Kasumi-1 (cell line): ENCODE measurements at places on chromosomes 2 and 18.

DNA sequence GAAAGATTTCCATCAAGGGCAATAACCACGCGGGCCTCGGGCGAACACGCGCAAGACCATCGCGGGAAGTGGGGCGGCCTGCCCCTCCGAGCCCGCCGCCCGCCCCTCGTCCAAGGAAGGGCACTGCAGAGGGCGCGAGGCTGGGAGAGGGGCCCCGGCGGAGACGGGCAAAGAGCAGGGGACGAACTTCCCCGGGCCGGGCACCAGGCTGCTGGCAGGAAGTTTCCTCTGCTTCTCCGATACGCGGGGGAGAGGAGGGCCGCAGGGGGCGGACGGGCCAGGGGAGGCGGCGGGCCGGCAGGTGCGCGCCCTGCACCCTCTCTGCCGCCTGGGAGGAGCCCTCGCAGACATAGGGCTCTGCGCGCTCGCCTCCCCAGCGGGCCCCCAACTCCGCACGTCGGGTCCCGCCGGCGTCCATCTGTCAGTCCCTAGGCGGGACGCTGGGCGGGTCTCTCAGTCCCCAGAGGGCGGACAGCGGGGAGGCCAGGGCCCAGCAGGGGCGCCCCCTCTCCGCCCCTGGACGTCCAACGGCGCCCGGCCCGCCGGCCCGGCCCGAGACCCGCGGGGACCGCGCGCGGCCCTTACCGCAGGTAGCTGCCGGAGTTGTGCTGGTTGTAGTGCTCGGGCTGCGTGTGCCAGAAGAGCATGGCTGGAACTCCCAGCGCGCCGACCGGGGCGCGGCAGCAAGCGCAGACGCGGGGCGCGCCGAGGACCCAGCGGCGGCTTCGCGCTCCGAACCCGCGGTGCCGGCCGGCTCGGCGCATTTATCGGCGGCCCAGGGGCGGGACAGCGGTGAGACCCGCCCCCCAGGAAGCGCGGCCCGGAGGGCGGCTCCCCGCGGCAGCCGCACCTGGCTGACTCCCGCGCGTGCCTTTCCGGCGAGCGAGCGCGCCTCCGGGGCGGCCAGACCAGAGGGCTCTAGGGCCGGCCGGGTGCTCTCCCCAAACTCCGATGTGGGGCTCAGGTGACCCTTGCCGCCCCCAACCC is at the start of gene TFCP2L1:
Gene TFCP2L1 (minus strand): TSS at position 740 of the 987 bp plus-strand sequence. CDS start 93 bp downstream, at position 647.
- no peak for DNase-seq

GRCh38 chr18:3151399-3152264 is 68.1 kb downstream of the MYOM1 start:
- DNase-seq = peak; percentile 79

DNA sequence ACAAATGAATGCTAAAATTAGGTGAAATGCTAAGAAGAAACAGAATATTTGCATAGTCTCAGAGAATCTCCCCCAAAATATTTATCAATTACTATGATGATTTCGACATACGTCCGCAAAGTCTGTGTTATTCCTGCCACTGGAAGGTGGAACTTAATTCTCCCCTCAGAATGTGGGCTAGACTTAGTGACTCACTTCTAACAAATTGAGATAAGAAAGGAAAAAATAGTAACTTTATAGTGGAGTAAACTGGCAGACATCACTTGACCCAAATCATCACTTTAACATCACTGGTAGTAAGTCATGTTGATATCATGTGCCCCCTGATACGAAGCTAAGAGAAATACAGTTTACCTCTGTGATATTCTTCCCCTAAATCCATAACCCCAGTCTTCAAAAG is 23.5 kb downstream of the HADHB start:
- DNase-seq = no peak

DNA sequence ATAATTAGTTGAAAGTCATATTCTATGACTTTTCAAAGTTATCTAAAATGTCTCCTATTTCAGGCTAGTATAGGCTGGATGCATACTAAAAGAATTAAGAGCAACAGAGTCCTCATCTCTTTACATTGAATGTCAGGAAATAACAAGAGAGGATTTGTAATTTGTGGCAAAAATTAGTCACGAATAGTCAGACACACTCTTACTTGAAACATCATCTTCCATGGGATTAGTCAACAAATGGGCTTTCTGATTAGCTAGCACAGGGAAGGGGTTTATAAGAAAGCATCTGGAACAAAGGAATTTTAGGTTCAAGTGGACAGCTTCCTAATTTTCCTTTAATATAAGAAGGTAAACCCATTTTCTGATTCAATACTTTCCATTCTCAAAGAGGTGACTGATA is 330.3 kb upstream of the MEX3C start:
- no peak for DNase-seq

GRCh38 chr2:176111846-176112374 is 4.7 kb upstream of the HOXD10 start:
- no peak for DNase-seq

- no peak for DNase-seq
These were observed 100.2 kb upstream of the CSRNP3 start for GRCh38 chr2:165369131-165369897.

DNA sequence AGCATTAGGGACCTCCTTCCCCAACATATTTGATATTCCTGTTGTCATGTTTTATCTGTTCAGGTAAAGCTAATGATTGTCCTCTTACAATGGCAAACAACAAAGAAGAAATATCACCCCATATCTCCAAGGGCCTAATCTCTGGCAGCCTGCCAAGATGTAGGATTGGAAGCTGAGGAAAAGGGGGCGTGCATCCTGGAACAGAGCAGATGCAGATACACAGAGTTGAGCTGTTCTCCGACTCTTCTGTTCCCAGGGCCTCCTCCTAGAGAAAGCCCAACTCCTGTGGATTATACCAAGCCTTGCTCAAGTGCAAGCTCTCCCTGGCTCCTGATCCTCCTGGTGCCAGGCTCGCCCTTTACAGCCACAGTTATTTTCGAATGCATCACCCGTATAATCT is 35.2 kb upstream of the CD207 start:
- no peak for DNase-seq

- DNase-seq = no peak
These were observed 916 bp upstream of the OSBPL1A start for GRCh38 chr18:24398540-24398939.

DNA sequence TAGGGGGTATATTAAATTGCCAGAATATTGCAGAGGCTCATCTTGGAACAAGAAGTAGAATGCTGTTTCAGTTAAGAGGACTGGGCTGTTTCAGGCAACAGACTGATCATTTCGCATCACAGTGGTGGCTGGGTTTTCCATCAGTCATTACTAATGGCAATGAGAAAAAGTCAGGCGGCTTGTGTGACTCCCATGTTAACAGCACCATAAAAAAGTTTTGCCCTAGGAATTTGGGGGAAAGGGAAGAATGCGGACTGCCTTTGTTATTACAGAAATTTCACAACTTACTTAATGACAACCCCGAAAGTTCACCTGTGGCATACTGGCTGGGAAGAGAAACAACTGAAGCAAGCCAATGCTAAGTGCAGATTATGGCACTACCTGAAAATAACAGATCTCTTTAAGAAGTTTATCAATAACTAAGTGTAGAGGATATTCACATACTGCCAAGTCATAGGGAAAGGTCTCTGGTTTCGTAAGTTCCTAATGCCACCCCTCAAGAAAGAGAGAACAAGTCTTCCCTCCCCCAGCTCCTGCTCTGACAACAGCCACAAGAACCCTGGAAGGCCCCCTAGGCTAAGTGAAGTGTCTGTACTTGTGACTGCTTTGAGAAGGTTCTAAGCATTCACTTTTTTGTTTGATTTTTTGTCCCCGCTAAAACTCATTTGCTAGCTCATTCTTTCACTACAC is 40.5 kb upstream of the AP1S3 start:
- DNase-seq = no peak

- no peak for DNase-seq
These were observed 22.0 kb upstream of the GMPPA start for GRCh38 chr2:219476652-219477151.

DNA sequence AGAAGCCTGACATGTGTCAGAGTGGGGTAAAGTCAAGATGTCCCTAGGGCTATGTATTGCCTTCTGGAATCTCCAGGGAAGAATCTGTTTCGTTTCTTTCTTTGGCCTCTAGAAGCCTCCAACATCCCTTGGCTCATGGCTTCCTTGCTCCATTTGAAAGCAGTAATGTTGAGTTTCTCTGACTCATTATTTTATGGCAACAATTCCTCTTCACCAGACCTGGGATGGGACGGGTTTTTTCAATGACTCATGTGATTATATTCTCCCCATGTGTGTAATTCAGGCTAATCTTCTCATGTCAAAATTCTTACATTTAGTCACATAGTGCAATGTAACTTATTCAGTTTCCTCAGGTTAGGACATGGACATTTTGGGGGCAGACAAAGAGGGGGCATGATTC is 1038.6 kb downstream of the CBLN2 start:
- DNase-seq = no peak

DNA sequence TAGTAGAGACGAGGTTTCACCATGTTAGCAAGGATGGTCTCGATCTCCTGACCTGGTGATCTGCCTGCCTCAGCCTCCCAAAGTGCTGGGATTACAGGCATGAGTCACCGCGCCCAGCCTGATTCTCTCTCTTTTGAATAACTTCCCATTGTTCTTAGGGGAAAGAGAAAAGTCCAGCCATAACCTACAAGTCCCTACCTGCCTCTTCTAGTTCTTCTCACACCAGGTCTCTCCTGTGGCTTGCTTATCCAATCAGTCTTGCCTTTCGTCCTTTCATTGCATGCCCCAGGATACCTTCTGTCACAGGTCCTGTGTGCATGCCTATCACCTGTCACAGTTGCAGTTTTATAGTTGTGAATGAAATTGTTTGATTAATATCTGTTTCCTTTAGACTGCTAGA is 148.1 kb downstream of the SLC4A3 start:
- DNase-seq = no peak

DNA sequence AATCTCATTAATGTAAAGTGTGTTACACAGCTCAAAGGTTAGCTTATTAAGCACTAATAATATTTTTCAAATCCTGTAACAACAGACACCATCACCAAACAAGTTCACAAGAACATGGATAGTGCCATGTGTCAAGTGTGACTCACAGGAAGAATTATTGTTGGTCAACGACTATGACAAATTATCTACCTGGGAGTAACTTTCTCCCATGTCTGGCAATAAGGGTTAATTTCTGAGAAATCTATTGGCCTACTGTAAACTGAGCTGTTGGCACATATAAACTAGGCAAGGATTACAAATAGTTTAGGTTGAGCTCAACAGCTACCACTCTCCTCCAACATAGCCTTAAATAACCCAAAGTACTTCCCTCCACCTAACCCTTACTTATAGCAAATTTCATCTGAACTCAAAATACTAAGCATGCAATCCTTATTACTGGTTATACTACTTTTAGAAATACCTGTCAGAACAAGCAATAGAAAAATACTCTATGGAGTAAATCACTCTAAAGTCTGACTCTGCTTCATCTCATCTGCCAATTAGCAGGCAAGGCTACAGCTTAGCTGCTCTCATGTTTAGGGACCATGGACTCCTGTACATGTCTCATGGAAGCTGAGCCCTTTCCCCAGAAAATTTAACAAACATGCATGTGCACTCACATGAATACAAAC is 223.0 kb downstream of the NBAS start:
- DNase-seq = no peak

GRCh38 chr2:27723372-27724144 is 48.0 kb upstream of the MRPL33 start:
- DNase-seq = peak; percentile 69

GRCh38 chr2:127645395-127646291 is at the start of gene GPR17:
Gene GPR17 (plus strand): TSS chr2:127646153. CDS start chr2:127650736, 4,583 bp downstream.
- no peak for DNase-seq

DNA sequence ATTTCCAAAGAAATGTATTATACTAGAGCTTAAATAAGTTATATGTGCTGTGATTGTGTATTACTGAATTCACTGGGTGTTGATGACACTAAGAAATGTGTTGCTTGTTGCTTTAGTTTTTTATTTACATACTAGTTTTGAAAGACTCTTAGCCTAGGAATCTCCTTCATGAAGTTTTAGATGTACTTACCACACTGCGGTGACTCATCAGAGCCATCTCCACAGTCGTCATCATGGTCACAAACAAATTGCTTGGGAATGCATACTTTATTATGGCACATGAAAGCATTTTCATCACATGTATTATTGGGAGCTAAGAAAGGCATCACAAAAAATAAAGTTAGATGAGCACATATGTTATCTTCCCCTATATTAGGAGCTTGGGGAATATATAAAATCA is 1624.2 kb downstream of the LRP1B start:
- DNase-seq = no peak

- no peak for DNase-seq
These were observed 17.5 kb downstream of the SLC4A3 start for GRCh38 chr2:219644801-219645480.

DNA sequence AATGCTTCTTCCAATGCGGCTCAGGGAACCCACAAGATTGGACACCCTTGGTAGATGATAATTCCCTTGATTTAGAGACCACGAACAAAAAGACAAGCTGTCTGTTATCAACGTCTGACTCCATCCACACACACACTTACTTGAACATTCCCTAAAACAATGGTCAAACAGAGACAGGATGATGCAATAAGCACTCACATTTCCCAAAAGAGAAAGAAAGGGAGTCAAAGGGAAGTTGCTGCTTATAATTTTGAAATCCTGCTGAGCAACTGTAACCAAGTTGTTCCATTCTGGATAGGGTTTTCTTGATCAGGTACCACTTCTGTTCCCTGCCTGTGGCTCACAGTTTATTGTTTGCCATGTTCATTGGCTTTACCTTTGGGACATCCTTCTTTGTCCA is 571.3 kb upstream of the CNTNAP5 start:
- DNase-seq = no peak

DNA sequence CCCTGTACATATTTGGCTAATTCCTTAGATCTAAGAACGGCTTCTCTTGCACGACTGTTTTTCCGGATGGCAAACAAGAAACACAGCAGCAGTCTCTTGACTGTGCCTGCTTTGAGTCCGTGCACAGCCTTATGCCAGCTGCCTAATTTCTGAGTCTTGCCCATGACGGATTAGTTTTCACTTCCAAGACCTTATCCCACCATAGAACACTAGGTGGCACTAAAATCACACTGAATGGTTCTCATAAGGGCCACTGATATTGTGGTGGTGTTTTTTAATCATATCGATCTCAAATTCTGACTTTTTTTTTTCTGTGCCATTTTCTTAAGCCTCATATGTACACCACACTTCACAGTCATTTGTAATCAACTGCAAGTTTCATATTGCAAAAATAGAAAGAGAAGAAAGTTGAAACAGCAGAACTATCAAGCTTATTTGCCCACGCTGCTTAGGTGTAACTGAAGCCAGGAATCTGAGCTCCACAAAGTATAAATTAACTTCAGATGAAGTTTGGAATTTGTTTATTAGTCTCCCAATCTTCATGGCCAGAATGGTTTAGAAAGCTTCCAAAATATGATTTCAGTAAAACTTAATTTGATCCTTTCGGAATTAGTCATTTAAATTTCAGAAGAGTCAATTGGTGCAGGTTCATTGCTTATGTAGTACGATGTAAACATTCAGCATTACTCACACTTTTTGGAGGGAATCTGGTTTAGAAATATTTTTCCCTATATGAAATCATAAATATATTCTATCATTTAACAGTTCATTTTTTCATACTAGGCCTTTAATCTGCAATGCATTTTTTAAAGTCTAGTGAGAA is 45.5 kb upstream of the SCN7A start:
- DNase-seq = peak; percentile 61

DNA sequence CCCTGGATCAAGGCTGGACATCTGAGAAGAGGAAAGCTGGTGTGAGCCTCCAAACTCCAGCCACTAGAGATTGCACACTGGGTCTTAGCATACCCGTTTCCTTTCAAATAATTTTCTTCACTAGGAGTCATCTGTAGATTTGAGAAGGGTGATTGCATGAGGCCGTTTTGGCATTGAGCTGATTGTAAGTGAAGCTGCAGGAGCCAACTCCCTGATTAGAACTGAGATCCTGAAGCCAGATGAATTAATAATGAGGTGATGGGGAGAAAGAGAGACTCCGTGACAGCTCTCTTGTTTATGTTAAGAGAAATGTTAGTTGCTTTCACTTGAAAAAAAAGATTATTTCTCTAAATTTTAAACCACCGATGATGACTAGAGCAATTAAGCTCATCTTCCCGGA is 268.4 kb upstream of the THSD7B start:
- DNase-seq = no peak
